Stimulated activated CD4-positive, alpha-beta T cell treated with anti-CD3 and anti-CD28 coated beads, Interleukin-4, amount 100 ng/mL, for 48 hours (primary cell): ENCODE measurements at places on chromosomes 13 and 19.

GRCh38 chr13:74979703-74980102, 502.3 kb downstream of the TBC1D4 start:
- no peak for DNase-seq

DNA sequence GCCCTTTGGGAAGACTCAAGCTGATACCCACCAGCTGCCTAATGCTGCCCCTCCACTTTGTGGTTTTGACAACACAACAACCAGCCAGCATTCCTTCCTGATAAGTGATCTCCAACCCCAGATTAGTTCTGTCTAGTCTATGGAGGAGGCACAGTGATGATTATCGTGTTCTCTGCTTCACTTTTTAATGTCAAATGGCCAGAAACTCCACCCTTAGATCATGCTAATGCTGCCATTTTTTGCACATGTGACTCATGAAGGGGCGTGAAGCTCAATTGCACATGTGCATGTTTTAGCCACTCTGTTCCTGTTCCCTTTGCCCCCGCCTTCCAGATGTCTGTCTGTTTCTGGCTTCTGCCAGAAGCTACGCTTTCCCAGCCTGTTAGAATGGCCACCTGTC, 199.8 kb downstream of the COG6 start:
- DNase-seq: no peak

DNA sequence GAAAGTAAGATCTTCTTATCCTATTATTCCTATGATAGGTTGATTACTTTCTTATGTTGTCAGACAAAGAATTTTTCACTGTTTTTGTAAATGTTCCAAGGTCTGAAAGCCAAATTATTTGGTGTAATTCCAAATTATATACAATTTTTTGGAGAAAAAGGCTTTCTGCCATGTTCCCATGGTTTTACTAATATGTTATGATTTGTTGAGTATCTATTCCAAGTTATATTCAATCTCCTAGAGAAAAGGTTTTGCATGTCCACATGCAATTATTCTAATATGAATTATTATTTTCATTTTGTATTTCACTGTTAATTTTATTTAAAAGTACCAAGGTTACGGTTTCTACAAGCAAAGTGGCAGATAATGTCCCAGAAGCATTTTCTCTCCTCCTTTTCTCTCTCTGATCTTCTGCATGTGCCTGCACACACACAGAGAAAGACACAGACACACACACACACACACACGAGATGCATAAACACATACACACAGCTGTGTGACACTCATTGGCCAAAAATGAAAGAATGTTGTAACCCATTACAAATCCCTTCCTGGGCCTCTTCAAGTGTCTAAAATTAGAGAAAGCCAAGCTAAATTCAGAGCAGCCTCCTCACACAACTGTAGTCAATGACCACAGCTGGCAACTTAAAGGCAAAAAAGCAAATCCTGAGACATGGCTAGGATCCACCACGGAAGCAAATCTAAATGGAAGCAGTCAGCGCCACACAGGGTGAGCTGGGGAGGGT, 621.0 kb downstream of the EFNB2 start:
- no peak for DNase-seq

- peak; percentile 56 for DNase-seq
Measured at GRCh38 chr19:49546825-49547565, 19.2 kb downstream of the RCN3 start.

DNA sequence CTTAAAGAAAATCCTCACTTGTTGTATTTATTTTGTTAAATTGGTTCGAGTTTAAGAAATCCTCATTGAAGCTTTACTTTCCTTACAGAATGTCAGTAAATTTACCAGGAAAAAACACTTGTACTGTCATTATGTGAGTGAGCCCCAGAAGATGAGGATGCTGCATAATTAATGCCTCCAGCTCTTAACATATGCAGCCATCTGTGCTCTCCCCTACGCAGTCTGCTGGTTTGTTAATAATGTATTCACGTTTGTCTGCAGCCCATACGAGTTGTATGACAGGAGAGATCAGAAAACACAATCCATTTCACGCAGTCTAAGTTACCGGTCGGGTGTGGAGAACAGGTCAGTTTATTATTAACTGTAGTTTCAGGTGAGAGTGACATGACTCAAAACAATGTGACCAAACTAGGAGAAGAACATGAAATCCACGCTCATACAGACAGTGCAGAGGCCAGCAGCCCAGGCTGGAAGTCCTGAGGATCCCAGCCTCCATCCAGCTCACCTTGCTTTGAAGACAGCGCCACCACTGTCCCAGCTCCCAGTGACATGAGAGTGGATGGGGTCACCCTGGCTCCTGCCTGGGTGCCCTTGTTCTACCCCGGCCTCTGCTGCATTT, 19.8 kb upstream of the ATP11A start:
- no peak for DNase-seq

DNA sequence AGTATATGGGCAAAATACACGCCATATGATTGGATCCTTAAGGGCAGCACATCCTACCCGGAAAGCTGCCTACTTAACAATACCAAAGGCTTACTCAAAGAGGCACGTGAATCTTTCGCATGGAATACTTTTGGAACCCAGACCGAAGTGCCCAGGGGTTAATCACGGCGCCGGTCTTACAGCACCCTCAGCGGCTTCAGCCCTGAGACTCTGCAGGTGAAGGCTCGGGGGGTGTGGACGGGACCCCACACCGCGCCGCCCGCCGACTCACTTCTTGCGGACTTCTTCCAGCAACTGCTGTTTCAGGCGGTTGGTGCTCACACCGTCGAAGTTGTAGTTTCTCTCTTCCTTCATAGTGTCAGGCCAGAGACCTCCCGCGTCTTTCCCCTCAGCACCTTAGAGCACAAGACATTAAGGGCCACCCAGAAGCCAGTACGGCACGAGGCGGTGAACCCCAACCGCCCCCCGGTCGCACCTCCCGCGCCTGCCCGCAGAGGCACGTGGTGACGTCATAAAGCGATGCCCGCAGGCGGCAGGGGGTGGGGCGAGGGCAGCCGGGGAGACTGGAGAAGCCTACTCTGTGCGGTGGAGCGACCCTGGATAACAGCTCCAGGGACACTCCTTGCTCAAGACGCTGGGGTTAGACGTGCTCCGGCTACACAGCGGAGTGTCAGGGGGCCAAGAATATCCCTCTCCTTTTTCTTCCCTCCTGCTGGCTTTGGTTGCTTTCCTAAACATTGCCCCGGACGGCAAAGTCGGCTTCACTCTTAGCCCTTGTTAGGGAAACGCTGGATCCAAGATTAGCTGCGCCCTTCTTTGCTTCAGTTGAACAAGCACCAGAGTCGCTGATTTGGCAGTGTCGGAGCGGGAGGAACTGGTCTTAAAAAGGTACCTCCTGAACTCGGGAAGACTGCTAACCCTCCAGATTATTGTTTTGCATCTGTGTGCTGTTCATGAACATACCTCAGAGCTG, at the start of gene CCDC169:
TSS of gene CCDC169 (minus strand) at position 449 of the 973 bp plus-strand sequence. CDS start at position 354, 95 bp downstream.
- DNase-seq: peak; percentile 52

DNA sequence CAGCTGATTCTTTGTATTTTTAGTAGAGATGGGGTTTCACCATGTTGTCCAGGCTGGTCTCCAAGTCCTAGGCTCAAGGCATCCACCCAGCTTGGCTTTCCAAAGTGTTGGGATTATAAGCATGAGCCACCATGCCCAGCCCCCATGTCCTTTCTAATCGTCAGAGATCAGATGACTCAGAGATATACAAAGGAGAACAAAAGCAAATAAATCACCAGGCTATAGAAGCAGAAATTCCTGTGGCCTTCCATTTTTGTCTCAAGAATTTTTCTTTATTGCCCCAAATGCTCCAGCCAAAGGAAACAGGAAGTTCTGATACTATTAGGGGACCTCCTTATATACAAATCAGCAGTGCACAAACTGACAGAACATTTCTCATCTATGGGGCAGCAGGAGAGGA, 207.8 kb downstream of the RFC3 start:
- DNase-seq: no peak

GRCh38 chr19:13598098-13598497, 91.8 kb upstream of the CACNA1A start:
- no peak for DNase-seq

DNA sequence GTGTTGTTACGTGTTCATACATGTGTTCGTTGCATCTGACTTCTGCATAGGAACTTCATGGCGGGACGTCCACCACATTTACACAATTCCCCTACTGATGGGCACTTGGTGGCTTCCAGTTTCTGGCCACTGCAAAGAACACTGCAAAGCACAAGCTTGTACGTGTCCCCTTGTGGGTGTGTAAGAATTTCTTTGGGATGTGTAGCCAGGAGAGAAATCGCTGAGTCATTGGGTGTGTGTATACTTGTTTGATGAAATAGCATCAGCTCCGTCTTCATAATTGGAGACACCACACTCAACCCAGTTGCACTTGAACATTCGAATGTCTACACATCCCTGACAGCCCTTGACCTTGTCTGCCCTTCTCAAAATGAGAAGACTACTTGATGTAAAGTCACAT, 19.2 kb downstream of the KLK5 start:
- DNase-seq: no peak

DNA sequence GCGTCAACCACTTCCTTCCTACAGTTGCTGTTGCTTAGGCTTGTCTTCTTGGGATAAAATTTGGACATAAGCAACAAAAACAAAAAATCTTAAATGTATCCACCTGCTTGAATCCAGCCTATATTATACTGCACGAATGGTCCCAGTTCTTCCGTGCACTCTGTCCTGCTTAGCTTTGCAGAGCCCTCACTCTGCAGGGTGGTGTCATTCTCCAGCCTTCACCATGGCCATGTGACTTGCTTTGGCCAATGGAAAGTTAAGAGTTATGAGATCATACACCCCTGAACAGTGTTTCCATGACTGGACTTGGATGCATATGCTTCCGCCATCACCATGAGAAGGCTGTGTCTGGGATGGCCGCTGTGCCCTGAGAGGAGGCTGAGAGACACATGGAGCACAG, 27.4 kb upstream of the SACS start:
- DNase-seq: no peak

DNA sequence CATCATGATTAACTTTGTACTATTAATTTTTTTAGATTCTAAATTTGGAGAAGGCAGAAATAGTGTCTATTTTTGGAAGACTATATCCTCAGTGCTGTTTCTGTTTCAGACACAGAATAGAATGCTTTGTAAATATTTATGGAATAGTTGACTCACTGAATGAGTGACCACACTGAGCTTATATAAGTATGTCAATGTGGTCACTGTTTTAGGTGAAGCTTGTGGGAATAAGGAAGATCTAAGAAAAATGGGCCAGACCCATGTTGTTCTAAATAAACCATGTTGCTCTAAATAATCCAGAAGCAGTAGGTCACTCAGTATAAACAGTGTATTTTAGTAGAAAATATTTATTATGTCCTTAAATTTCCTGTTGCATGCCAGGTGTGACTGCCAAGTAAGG, 45.5 kb upstream of the DACH1 start:
- no peak for DNase-seq

DNA sequence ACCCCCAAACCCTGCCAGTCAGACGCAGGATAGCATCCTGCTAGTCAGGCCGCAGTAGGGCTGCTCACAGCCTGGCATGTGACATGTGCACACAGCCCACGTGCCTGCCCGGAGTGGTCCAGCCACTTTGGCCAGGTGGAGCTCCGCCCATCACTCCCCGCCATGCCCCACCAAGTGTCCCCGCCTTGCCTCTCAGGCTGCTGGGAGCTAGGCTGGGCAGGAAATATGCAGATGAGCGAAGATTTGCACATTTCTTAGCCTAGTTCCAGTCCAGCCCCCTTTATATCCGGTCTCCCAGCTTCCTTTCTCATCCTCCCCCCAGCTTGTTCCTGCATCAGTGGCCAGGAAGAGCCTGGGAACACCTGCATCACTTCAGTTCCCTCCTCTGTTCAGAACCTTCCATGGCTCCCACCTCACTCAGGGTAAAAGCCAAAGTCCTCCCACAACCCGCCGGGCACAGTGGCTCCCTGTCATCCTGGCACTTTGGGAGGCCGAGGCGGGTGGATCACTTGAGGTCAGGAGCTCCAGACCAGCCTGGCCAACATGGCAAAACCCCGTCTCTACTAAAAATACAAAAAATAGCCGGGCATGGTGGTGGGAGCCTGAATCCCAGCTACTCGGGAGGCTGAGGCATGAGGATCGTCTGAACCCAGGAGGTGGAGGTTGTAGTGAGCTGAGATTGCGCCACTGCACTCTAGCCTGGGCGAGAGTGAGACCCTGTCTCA, 2.3 kb upstream of the DOCK6 start:
- no peak for DNase-seq

DNA sequence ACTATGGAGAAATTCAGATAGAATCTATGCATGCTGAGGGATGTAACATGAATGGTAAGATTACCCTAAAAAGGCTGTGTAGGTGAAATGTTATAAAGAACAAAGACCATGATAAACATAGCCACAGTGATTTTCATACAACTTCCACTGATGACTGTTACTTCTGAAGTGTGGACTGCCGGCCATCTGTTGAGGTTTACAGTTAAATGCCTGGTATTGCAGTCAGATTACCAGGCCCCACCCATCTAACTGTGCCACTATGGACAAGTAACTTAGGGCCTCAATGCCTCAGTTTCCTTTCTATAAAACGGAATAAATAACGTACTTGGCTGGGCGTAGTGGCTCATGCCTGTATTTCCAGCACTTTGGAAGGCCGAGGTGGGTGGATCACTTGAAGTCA, 395.6 kb downstream of the KLF12 start:
- DNase-seq: no peak

DNA sequence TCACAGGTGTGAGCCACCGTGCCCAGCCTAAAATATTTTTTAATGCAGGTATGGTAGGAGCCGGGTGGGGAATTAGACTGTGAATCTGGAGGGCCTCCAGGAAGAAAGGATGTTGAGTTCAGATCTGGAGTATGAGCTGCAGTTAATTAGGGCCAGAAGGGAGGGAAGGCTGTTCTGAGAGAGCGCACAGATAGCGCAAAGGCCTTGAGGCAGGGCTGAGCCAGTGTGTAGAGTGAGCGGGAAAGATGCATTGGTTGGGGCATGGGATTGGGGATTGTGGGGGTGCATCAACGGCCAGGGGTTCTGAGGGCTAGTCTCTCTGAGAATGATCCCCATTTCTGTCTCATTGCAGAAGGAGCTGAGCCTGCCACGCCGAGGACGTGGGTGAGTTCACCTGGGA, 9.7 kb downstream of the MAST3 start:
- DNase-seq: no peak

GRCh38 chr13:74325106-74325505, 190.9 kb upstream of the KLF12 start:
- no peak for DNase-seq

GRCh38 chr13:45628094-45628493, 12.6 kb upstream of the ERICH6B start:
- no peak for DNase-seq

- DNase-seq: peak; percentile 6
Measured at GRCh38 chr19:20423381-20424197, 142.0 kb downstream of the ZNF737 start.

DNA sequence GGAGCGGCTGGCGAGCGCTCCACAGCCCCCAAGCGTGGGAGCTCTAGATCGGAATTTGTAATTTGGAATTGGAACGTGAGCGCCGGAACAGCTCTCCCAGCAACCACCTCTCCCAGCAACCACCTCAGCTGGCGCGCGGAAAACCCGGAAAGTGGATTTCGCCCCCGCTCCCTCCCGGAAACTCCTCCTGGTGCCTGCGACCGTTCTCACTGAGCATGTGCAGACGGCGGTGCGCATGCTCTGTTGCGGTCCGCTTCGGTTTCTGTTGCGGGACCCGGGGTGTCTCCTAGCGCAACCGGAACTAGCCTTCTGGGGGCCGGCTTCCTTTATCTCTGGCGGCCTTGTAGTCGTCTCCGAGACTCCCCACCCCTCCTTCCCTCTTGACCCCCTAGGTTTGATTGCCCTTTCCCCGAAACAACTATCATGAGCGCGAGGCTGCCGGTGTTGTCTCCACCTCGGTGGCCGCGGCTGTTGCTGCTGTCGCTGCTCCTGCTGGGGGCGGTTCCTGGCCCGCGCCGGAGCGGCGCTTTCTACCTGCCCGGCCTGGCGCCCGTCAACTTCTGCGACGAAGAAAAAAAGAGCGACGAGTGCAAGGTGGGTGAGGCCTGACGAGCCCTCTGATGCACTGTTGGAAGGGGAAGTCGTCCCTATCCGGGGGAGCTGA, at the start of gene TM9SF2:
TSS of gene TM9SF2 (plus strand) at position 289 of the 664 bp plus-strand sequence. CDS start at position 424, 135 bp downstream.
- DNase-seq: peak; percentile 94
